HL-60 (cell line): ENCODE measurements at places on chromosomes 3 and 15.

DNA sequence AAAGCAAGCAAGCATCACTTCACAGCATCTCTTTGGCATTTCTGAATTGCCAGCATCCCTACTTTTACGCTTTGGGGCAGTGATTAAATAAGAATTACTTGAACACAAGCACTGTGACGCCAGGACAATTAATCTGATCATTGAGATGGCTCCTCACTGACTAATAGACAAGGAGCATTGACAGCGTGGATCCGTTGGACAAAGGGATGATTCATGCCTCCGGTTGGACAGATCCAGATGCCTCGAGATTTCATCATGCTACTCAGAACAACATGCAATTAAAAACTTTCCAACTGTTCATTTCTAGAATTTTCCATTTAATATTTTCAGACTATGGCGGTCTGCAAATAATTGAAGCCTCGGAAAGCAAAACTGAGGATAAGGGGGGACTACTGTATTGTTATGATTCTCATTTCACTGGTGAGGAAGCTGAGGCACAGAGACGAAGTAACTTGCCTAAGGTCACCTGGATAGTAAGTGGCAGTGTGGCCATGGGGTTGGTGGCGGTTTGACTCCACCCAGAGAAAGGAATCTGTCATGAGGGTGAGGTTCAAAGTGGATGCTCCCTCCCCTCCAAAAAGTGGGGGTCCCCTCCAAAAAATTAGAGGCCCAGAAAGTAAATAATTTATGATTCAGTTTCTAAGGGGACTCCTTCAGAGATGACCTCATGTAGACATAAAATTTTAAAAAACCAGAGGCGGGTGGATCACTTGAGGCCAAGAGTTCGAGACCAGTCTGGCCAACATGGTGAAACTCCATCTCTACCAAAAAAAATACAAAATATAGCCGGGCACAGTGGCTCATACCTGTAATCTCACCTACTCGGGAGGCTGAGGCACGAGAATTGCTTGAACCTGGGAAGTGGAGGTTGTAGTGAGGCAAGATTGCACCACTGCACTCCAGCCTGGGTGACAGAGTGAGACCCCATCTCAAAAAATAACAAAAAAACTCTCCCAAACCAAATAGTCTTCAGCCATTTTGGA is 12.3 kb upstream of the PGPEP1L start:
- no peak for DNase-seq

- no peak for DNase-seq
Measured at GRCh38 chr15:90419738-90420406, 31.8 kb downstream of the IQGAP1 start.

- DNase-seq, result no peak
Measured at GRCh38 chr3:24722087-24722486, 227.4 kb upstream of the THRB start.

- peak; percentile 9 for DNase-seq
Measured at GRCh38 chr15:76932135-76932966, 802 bp downstream of the RCN2 start.

- no peak for DNase-seq
Measured at GRCh38 chr3:189142527-189142926, 29.2 kb upstream of the TPRG1 start.

DNA sequence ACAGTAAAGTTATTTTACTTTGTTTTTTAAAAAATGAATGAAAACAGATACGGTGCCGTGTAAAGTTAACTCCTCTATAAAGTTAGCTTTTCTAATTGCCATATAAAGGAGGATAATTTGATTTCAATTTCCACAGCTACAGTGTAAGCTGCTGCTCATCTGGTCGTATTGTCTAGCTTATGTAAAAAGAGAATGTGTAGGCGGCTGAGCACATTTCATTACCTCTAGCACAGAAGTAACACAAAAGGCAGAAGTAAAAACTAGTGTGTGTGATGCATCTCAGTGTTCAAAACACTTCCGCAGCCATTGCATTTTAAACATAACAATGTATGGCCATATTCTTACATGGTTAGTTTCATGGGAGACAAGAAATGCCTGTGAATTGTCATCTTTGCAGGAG is 105.0 kb upstream of the P2RY1 start:
- DNase-seq, result no peak

DNA sequence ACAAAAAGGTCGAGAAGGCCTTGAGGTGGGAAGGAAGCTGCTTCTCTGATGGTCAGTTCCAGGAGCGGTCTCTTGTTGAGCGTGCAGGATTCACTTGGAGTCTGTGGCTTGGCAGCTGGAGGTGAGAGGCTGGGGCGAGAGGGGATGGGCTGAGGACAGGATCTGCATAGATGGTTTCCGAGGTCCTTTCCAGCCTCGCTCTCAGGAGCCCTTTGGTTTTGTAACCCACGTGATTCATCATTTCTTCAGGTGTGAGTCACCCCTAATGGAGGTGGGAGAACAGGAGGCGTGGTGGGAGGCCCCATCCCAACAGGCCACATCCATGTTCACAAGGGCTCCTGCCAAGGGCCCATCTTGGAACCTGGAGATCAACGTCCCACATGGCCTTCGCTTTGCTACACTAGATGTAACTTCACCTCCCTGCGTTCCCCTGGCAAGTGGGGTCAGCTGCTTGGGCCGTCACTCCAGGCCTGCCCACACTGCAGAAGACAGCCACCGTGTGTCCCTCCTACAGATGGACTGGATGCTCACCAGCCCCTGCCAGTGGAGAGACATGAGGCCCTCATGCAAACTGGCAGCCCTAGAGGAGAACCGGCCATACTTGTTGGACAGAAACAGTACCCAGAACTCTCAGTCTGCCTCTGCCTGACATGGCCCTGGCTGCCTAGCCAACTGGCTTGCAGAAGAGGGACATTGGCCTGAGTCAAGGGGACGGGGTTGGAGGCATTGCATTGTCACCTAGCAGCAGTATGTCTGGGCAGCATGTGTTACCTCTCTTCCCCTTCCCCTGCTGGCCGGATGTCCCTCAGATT is 1.6 kb upstream of the PCSK6 start:
- DNase-seq, result no peak

DNA sequence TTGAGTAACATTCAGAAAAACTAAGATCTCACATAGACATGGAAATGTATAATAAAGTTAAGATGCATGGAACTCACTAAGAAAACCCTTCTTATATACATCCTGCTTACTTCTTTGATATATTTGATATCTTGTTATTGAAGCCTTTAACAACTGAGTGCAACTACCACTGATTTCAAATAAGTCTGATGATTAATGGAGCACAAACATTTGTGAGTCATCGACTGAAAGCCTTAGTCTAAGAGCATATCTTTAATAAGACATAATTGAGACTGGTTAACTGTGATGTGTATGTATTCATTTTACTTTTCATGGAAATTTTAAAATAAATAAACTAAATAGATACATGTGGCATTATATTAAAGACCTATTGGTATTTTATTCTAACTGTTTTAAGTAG is 740.5 kb downstream of the EPHA3 start:
- no peak for DNase-seq

GRCh38 chr15:77844798-77845446 is 212.2 kb upstream of the LINGO1 start:
- DNase-seq, result no peak

GRCh38 chr3:195251336-195252065 is 19.5 kb downstream of the XXYLT1 start:
- DNase-seq, result no peak

DNA sequence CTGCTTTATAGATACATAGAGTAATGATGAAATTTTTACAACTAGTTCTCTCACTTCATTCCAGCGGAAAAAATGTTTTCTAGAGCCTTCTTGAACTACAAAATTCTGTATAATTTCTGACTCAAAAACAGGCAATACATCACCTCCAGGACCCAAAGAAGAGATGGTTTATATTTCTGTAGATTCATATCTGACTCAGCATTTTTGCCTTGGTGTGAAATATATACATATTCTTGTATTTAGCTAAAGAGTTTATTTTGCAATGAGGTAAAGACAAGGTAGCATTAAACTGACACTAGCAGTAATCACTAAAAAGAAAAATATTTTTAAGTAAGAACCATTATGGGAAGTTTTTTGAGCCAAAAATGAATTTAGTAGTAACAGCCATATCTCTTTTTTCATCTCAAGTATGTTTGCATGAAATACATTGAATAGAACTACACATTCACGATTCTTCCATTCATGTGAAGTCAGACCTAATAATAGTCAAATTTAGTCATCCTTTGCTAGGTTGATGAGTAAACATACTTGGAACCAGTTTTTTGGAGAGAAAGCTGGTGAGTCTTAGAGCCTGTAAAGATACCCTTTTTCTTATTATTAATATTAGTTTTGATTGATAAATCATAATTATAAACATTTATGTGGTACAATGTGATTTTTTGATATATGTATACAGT is 31.6 kb downstream of the COL8A1 start:
- DNase-seq, result no peak

- no peak for DNase-seq
Measured at GRCh38 chr15:91304786-91305185, 204.7 kb downstream of the SV2B start.

- DNase-seq, result peak; percentile 64
Measured at GRCh38 chr15:83092309-83092976, 15.0 kb upstream of the TM6SF1 start.

GRCh38 chr15:78898540-78898939 is 25.9 kb downstream of the MORF4L1 start:
- no peak for DNase-seq

DNA sequence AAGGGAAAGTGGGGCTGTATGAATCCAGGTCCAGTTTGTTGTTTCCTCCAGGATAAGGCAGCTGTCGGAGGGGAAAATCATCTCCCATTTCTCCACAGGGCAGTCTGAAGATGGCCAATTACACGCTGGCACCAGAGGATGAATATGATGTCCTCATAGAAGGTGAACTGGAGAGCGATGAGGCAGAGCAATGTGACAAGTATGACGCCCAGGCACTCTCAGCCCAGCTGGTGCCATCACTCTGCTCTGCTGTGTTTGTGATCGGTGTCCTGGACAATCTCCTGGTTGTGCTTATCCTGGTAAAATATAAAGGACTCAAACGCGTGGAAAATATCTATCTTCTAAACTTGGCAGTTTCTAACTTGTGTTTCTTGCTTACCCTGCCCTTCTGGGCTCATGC is 911 bp downstream of the CCRL2 start:
- no peak for DNase-seq

DNA sequence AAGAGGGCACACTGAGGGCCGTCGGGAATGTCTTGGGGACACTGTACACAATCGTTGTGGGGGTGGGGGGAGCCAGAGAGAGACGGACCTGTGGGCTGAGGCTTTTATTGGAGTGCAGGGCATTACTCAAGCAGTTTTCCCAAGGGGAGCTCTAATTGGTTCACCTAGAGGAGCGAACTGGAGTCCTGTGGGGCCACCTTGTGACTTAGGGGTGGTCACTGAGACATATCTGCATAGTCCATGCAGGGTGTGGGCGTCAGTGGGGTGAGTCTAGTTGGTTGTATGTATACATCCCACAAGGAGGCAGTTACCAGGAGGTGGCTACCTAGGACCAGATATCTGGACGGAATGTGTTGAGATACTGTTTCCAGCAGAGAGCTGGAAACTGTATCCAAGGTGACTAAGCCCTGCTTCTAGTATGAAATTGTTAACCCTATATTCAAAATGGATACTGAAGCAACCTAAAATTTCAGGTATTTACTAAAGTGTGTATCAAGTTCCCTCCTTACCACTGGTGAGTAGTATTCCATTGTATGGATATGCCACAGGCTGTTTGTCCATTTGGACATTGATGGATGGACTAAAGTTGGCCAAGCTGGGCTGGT is 2.6 kb upstream of the PIGZ start:
- DNase-seq, result no peak

DNA sequence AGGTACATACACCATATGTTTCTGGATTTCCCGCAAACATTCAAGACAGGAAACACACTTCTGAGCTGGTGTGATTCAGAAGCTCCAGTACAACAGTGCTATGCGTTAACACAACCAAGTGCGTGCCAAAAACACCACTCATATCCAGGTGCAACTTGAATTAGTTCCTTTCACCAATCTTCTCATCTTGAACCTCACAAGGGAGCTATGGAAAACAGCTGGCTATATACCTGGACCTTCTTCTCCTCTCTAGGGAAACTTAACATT is 31.3 kb downstream of the SUSD5 start:
- DNase-seq, result no peak

GRCh38 chr3:18648868-18649462 is 223.8 kb upstream of the SATB1 start:
- no peak for DNase-seq

DNA sequence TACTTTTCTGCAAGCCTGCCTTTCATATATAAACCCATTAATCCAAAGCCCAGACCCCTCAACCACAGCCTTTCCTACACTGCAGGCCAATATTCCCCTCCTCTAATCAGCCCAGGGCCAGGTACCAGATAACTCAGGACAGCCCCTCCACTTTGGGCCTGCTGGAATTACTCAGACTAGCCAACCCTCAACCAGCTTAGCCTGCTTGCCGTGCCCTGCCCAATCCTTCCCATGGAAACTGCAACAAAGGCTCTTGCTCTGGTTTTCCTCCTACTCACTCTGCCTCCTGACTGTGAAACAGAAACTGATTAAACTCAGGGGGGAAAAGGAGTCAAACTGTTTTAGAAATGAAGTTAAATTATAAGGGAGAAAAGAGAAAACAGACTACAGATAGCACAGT is 248.1 kb downstream of the KLF13 start:
- no peak for DNase-seq

DNA sequence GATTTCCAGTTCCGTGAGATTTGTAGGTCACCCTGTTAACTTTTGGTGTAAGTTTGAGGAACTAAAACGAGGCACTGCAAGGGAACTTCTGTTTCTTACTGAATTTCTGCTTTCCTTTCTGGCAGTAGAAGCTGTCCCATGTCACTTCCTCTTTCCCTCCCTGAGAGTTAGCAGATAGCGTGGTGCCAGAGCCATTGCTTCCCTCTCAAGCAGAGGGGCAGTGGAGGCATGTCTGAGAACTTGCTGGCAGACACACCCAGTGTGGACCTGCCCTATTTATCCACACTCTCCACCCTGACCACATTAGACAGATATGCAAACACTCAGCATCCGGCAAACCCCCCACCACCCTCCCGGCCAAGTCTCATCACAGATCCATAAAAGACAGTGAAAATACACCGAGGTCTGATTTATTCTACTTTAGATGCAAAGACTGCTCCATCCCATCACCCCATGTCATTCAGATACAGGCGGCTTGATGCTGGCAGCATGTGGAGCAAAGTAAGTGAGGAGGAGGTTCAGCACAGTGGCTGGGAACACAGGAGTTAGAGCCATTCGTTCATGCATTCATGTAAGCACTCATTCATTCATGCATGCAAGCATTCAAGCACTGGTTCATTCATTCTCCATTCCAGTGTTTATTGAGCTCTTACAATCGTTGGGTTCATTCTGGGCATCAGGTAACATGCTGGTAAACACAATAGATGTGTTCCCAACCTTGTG is 324.7 kb downstream of the SHQ1 start:
- peak; percentile 69 for DNase-seq
